ENCODE measurements at places on chromosomes 2 and 18.

GRCh38 chr2:165283342-165283741, 44.1 kb downstream of the SCN2A start:
- no peak for DNase-seq

DNA sequence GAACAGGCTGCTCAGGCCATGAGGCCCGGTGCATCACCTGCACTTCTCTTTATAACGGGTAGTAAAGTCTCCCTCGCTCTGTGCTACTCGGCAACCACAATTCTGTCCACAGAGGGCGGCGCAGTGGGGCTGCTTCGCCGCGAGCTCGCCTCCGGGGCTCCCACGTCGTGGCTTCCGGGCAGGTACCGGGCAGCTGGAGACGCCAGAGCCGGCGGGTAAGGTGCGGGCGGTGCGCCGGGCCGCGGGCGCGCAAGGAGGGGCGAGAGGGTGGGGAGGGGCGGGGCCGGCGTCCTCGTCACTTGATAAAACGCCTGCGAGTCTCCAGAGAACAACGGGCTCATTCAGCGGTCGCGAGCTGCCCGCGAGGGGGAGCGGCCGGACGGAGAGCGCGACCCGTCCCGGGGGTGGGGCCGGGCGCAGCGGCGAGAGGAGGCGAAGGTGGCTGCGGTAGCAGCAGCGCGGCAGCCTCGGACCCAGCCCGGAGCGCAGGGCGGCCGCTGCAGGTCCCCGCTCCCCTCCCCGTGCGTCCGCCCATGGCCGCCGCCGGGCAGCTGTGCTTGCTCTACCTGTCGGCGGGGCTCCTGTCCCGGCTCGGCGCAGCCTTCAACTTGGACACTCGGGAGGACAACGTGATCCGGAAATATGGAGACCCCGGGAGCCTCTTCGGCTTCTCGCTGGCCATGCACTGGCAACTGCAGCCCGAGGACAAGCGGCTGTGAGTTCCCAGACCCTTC, at the start of gene ITGA6:
Gene ITGA6, plus strand, starts transcription at position 331 of the 734 bp plus-strand sequence.
- DNase-seq = peak; percentile 52

- DNase-seq = no peak
Measured at GRCh38 chr2:232447638-232448303, 8.2 kb upstream of the ALPI start.

- no peak for DNase-seq
Measured at GRCh38 chr2:16617282-16618266, 48.1 kb downstream of the CYRIA start.

DNA sequence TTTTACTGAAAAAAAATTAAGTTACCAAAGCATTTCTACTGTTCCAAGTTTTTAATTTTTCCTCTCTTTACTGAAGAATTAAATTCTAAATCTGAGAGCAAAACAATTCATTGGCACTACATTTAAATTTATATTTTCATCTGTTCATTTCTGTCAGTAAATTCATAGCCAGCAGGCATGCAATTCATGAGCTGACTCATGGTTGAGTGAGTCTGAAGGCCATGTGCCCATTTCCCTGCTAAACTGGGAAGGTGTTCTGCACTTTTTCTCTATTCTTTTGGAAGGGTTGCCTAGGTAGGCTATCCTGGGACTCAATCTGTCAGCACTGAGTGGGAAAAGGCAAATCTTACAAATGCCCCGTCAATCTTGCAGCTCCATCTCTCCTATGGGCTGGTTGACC, 88.7 kb downstream of the KLHL14 start:
- no peak for DNase-seq

DNA sequence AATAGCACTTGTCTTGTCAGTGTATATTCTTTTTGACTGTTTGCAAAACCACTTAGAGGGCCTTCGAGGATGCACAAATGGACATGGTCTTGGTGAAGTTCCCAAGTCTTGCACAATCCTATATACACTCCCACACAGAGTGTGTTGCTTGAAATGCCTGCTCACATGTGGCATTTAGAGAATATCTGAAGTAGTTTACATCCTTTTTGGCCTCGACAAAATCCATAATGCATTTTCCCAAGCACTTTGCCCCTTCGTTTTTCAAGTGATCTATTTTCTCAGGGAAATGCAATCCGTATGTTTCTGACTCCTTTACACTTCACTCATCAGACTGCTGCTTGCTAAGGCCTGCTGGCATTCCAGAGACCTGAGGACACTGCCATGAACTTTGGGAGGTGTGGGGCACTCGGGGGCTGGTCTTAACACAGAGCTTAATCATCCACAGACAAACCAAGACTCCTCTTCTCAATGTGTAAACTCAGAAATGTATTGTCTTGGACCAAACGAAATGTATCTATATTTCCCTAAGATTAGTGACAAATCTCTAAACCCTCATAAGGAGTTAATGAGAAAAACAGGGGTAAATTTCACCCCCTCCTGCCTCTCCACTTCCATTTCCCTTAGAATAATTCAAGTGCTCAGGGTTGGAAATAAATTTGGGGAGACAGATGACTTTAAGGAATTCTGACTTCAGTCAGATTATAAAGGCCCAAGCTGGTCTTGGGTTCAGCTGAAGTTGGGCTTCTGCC, 219.3 kb upstream of the APCDD1 start:
- DNase-seq = no peak

DNA sequence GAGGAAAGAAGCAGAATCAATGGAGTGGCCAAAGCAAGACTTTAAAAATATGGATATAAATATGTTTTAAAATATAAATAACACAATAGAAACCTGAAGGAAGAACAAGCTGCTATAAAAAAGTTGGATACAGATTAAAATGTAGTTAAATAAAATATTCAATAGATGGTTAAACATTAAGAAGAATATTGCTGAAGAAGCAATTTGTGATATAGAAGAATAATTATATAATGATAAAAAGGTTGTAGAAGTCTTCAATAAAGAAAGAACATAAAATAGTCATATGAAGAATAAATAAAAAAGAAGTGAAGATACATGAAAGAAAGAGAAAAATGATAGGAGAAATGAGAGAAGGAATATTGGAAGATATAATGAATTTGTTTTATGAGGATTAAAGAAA, 392.0 kb downstream of the DSC3 start:
- no peak for DNase-seq

DNA sequence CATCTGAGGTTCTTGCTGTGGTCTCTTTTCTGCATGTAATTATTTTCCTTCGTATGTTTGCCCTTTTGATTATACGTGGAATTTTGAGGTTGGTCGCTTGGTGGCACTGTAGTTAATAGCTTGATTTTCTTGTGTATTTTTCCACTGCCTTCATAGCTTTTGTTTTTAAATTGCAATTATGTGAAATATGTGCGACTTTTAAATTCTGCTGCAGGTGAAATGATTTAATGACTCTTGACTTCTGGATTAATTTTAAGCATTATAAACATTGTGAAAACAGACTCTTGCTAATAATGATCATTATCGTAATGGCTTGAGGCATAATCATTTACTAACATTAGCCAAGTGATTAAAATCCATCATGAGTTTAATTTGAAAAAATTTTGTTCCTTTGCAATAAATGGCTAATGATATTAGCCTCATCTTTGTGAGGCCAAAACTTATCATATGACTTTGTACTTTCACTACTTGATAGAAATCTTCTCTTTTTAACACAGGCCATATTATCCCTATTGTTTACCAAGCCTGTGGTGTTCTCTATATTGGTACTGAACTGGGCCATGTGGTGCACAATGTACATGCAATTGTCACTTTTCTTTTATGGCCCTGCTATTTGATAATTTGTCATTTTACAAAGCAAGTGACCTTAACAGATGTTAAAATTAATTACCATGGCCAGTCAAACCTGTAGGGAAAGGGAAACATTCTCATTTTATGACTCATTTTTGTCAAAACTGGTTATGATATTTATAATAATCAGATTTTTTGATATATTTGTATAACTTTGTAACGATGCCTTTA, 62.8 kb upstream of the NEUROD1 start:
- no peak for DNase-seq

GRCh38 chr2:72150861-72151356, 3.2 kb upstream of the CYP26B1 start:
- DNase-seq = no peak

DNA sequence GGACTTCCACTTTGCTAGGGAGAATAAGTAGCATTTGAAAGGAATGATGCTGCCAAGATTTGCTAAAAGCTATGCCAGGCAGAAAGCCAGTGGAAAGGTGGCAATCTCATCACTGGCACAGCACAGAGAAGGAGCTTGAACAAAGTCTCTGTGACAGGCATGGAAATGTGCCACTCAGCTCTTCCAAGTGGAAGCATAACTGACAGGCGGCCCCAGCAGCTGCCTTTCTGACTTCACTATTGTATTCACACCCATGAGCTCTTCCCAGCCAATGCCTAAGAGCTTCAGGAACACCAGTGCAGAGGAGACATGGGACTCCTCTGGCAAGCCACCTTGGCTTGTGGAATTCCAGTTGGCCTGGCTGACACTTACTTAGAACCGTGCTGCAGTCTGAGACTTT, 134.6 kb upstream of the REG3G start:
- no peak for DNase-seq

DNA sequence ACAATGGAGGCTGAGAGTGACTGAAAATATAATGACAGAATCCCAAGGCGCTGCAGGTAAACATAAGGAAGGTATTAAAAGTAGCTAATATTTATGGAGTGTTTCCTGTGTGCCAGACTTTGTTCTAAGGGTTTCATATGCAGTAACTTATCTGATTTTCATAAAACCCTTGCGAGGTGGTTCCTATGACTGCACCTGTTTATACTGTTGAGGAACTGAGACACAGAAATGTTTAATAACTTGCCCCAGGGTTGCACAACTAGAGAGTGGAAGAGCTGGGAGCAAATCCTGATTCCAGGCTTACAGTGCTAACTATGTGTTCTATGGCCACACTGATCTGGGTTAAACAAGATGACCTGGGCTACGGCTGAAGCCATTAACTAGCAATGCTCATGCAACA, 2.4 kb downstream of the SP110 start:
- DNase-seq = no peak

GRCh38 chr18:24584813-24585212, 124.4 kb downstream of the HRH4 start:
- no peak for DNase-seq

GRCh38 chr18:51135364-51135763, 62.1 kb downstream of the MEX3C start:
- no peak for DNase-seq

DNA sequence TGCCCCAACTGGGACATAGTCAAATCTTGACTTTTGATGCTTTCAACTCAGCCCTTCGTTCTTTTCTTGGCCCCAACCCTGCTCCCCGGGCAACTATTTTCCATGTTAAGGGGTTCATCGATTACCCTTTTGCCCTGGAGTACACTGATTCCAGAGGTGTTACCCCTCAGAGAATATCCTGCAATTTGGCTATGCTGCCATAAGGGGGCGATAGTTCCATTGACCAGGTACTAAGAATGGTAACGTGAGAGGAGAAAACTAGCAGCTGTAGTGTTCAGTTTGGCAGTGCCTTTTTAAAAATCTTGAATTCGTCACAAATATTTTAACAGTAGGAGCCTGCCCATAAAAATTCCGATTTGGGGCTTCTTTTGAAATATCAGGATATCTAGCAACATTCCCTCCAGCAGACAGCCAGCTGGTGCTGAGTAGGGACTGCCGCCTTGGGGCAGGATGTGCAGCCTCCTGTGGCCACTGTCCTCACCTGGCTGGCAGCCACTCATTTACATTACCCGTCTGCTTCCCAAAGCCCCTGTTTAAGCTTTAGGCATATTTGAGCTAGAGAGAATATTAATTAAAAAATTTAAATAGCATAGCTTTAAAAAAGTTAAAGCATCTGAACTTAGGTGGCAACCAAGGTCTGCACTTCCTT, 146.3 kb upstream of the SKOR2 start:
- no peak for DNase-seq

- no peak for DNase-seq
Measured at GRCh38 chr18:25351280-25351775, 638 bp downstream of the ZNF521 start.

DNA sequence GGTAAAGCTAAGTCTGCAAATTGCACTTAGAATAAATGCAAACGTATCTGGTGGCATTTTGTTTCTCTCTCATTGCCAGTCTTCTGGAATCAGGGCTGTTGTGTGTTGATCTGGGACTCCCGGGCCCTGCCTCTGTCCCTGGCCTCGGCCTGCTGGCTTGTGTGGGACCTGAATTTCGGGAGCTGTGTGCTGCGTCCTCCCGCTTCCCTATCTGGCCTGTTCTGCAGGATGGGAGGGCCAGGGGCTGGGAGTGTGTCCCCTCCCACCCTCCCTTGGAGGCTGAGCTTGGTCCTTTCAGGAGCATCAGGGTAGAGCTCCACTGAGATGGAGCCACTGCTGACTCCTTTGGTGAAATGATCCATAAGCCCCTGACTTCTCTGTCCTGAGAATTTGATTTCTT, 118.5 kb downstream of the ACKR3 start:
- DNase-seq = no peak

DNA sequence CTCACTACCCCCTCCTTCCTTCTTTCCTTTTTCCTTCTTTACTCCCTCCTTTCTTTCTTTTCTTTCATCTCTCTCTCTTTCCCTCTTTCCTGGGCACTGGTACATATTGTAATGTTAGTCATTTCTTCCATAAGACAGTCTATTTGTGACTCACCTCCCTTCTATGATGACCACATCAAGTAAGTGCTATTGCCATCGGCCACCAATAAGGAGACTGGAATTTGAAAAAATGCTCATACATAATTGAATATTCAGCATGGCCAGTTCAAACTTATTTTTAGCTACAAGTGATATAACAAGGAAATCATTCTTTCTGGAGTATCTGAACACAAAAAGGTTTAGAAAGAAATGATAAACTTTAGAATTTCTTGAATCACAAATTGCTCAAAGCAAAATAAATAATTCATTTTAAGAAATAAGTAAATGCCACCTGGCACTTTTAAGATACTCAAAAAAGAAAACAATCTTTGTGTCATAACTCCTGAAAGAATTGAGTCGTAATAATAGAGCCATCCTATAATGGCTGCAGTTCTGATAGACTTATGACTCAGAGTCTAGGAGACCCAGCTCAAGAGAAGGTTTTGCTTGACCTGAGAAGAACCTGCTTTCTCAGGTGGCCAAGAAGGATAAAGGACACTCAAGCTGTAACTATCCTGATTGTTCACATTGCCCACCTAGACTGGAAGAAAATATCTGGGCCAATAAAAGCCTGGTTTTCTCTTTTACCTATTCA, 51.6 kb upstream of the CCBE1 start:
- no peak for DNase-seq

- no peak for DNase-seq
Measured at GRCh38 chr2:190978389-190979053, 35.5 kb downstream of the STAT1 start.

DNA sequence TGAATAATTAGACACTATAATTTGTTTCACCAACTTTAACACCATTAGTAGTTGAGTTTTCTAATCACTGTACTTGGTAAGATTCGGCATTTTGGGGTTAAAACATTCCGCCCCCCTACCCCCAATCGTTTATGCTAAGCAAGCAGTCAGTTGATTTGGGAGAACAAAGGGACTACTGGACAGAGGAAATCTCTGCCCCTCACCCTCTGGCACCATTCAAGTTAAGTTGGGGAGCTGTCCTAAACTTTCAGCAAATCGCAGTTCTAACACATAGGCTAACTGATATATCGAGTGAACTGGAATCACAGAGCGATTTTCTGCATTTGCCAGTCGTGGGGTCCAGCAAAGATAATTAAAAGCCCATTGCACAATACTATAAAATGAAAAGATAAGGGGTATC, 5.6 kb downstream of the KLF7 start:
- no peak for DNase-seq
